Jurkat, Clone E6-1 (cell line): ENCODE measurements at places on chromosomes 5 and 9.
A peak's percentile ranks its signal among the peaks of the same experiment; 100 is the strongest.

- DNase-seq: no peak
Observed at GRCh38 chr9:6869081-6869948, 111.5 kb downstream of the KDM4C start.

DNA sequence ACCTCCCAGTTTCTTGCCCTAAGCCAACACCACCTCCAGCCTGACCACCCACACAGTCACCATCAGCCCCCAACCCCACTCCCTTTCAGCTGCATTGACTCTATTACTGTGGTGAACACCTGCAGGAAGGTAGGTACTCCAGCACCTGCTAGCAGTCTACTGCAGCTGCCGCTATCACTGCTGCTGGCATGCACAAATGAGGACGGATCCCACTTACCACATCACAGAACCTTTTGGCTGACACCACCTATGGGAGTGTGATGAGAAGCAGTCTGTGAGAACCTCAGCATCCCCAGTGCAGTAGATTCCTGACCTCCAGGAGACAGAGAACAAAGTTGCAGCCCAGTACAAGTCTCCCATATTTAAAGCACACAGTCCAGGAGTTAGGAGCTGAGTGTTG is 71.9 kb downstream of the ANXA1 start:
- peak; percentile 45 for DNase-seq

- no peak for DNase-seq
Observed at GRCh38 chr9:27538647-27539046, 9.0 kb upstream of the MOB3B start.

- no peak for DNase-seq
Observed at GRCh38 chr5:102902647-102903046, 147.5 kb downstream of the PAM start.

DNA sequence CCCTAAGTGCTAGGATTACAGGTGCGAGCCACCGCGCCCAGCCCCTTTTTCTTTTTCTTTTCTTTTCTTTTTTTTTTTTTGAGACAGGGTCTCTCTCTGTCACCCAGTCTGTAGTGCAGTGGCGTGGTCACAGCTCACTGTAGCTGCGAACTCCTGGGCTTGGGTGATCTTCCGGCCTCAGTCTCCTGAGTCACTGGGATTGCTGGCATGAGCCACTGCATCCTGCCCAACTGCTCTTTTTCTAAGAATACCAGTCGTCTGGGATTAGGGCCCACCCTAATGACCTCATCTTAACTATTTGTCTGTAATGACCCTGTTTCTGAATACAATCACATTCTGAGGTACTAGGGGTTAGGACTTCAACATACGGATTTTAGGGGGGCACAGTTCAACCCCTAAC is 34.1 kb upstream of the NANS start:
- DNase-seq: no peak

- DNase-seq: no peak
Observed at GRCh38 chr9:13587571-13587970, 308.1 kb upstream of the MPDZ start.

GRCh38 chr5:61245486-61245885 is 83.2 kb upstream of the SMIM15 start:
- DNase-seq: no peak

- no peak for DNase-seq
Observed at GRCh38 chr9:137063311-137064026, 6.9 kb downstream of the SAPCD2 start.

DNA sequence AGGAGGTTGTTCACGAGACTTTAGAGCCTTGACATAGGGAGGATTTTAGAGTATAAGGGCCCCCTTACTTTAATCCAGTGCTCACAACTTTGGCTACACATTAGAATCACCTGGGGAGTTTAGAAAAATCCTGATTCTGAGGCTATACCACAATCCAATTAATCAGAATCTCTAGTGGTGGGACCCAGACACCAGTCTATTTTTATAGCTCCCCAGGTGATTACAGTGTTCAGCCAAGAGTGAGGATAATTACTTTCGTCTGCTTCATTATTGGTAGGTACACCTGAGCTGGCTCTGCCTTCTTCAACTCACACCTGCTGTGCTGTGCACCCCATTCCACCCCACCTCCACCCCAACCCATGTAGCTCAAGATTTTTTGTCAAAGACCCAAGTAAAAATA is 141.3 kb upstream of the EPB41L4A start:
- DNase-seq: no peak

- DNase-seq: no peak
Observed at GRCh38 chr9:78626971-78627370, 330.0 kb downstream of the PSAT1 start.

- peak; percentile 24 for DNase-seq
Observed at GRCh38 chr9:83296123-83296522, 233.2 kb upstream of the RASEF start.

GRCh38 chr5:10674582-10674981 is 86.5 kb downstream of the DAP start:
- DNase-seq: no peak

- DNase-seq: no peak
Observed at GRCh38 chr9:130837002-130837511, 2.0 kb downstream of the ABL1 start.

DNA sequence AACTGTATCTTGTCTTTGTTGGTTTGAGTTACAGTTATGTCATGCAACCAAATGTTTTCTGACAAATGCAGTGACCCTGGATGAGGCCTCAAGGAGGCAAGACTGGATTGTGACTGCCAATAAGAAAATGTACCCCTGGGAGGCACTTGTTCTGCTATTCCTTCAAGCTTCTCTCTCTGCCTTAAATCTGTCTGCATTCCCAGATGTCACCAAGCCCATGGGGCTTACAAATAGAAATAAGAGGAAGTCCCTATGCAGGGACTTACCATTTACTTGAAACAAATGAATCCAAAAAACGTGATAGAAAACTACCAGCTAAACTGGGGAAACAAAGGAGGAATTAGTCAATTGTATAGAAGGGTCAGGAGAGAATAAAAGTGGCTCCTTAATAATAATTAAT is 8.2 kb upstream of the PARP8 start:
- no peak for DNase-seq

DNA sequence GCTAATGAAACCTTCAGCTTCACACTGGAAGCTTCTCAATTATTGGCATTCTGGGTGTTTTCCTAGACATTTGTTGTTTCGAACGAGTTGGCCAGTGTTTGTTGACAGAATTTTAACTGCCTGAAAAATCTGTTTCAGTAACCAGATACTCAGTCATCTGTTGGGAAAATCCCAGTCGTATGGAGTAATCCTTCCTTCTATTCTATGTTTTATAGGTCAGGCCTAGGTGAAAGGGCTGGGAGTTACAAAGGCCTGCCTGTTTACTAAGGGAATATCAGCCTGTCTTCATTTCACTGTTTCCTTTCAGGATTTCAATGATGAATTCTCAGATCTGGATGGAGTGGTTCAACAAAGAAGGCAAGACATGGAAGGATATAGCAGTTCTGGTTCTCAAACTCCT is 59.9 kb downstream of the GRAMD2B start:
- DNase-seq: no peak

GRCh38 chr9:136051453-136051836 is 43.6 kb downstream of the NACC2 start:
- DNase-seq: no peak

- no peak for DNase-seq
Observed at GRCh38 chr5:90528601-90529193, 687 bp downstream of the LYSMD3 start.

GRCh38 chr5:33891788-33892619 is at the start of gene ADAMTS12:
Gene ADAMTS12 (minus strand): TSS chr5:33891990. CDS start chr5:33891856, 134 bp downstream.
- DNase-seq: no peak

- DNase-seq: no peak
Observed at GRCh38 chr5:64606926-64607325, 83.4 kb upstream of the SHISAL2B start.

GRCh38 chr9:80500300-80500699 is 928.5 kb downstream of the TLE4 start:
- DNase-seq: no peak

GRCh38 chr5:127574852-127575679 is 57.6 kb downstream of the PRRC1 start:
- DNase-seq: peak; percentile 46

DNA sequence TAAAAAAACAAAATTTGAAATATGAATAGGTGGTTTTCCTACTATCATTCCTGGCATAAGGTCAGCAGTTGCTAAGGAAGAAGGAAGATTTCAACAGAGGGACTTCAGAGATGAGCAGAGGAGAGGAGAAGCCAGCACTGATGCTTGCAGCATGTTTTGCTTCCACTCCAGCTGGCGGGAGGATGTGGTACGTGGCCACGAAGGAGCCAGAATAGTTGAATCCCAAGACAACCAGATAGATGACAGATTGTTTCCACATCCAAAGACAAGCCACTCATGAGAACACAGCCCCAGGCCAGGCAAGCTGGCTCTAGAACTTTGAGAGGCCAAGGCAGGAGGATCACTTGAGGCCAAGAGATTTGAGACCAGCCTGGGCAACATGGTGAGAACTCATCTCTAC is 15.1 kb downstream of the TIMD4 start:
- DNase-seq: peak; percentile 22

DNA sequence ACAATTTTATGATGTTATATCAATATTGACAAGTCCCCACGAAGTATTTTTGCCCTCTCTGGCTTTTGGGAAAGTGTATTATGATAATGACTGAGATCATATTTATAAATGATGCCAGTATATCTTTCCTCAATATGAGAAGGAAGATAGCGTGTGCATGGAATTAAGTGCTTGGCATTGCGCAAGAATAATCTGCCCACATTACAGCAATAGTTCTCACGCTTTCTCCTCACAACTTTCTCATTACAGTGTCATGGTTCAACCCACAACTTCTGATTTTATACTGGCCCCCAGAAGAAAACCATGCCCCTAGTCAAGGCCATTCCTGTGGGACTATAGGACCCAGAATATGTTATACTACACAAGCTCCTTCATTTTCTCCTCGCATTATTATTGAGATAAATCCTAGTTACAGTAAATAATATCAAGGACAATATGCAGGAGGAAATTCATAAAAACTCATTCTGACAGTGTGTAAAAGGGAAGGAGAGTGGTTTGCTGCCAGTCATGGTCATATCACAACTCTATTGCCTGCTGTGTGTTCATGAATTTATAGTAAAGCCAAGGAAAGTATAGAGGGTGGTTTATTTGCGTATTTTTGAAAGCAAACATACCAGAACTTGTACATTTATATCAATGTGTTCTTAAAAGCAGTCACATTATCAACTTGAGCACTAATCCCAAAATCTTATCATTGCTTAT is 114.1 kb downstream of the PIK3R1 start:
- DNase-seq: no peak

DNA sequence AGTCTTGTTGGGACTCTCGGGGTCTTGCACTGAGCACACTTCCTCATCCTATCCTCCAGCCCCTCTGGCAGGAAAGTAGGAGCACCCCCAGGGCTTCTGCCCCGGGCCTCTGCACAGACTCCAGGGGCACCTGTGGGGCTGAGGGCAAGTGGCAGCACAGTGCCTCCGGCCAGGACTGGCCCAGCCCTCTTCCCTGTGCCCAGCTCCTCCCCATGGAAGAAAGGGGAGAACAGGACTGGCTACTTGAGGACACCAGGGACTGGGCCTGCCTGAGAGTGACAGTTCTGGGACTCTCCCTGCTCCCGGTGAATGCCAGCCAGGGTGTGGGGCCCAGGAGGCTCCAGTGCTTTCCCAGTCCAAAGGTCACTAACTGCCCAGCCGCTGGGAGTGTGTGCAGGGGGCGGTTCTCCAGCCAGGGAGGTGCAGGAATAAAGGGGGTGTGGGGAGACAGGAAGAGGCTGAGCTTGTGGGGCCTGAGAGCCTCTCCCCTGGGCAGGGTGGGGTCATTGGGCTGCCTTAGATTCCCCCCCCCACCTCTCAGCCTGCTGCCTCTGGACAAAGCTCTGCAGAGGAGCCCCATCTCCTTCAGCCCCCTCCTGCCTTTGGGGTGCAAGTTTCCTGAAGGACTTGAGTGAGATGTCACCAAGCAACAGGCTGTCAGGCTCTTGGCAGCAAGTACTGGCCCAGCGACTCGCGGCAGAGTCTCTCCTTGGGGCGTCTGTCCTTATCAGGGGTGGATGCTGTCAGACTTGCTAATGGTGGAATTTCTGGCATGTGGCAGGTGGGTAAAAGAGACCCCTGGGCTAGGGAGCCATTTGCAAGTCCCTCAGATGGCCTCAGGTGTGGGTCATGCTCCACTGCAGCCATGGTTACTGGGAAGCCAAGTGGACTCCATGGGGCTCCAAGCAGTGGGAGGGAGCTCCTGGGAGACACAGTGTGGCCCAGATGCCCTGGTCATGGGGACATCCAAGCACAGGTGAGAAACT is 19.1 kb upstream of the JADE2 start:
- DNase-seq: no peak

DNA sequence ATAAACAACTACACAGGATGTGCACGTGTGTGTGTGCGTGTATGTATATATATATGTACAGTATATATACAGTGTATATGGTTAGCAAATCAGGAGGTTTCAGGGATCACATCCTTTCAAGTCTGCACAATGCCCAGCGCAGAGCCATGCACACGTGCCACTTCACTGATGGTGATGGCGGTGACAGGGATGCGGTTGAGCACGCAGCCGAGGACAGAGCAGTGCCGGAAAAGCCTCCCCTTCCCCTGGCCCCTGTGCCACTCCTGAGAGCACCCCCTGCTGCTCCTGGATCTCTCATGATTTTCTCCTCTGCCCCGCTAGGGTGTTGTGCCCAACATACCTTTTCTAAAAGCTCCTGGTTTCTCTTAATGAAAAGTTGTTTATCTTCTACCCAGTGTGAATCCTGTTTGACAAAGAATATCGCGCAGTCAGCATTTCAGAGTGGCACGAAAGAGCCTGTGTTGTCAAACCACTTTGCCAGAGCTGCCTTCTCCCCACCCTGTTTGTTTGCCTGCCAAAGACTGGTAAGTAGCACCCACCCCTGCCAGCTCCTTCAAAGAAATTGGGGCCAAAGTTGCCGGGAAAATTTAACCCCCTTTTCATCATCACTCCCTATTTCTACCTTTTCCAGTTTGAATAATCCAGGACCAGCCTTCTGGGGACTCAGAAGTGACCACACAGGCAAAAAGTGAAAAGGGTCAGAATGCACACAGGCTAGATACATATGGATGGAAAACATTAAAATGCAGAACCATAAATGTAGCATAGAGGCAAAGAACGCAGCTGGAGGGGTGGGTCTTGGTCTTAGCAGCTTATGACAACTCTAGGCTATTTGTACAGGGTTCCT is 126.2 kb upstream of the DPYSL3 start:
- no peak for DNase-seq

DNA sequence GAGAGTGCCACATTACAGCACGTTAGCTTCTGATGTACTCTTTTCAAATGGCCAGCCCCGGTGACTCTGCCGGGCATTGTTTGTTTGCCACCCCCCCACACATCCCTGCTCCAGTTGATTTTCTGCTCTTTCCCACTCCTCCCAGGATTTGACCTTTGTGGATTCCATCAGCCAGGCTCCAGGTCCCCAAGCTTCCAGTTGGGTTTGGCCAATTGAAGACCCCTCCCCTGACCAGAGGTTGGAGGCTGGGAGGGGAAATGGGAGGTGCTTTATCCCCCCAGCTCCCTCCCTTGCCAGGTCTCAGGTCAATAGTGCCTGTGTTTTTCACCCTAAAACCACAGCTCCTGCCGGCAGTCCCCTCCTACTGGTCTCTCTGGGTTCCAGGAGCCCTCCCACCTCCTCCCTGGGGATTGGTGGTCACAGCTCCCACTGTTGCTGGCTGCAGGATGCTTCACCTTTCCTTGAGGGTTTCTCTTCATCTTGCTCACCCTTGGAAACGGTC is 34.9 kb downstream of the IRF1 start:
- no peak for DNase-seq

- DNase-seq: no peak
Observed at GRCh38 chr5:111461934-111462333, 50.4 kb downstream of the STARD4 start.

- no peak for DNase-seq
Observed at GRCh38 chr5:132260714-132261551, 3.4 kb downstream of the PDLIM4 start.
